ENCODE measurements at places on chromosomes 6 and 20.

DNA sequence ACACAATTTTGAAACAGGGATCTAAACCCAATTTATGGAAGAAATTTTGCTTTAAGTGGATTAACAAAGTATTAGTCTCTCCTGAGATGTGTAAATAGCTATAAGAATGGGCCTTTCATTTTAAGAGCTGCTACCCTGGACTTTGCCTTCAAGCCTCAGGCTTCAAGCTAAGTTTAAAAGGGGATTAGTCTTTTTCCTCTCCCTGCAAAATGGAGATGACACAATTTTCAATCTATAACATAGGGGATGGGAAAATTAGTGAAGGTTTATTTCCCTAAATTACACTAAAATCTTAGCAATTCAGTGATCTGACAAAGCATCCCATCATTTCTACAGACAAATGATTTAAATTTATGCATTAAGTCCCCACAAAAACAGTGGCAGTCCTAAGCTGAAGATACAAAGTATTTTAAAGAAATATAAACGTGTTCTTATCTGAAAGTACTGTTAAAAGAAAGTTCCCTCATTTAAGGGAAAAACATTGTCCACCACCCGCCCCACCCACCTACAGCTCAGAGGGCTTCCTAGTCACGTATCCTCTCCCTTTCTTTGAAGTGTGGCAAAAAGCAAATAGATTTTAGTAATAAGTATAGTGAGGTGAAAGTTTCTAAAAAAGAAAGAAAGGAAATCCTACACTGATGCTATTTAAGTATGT is 14.5 kb downstream of the ARHGAP18 start:
- no peak for DNase-seq

GRCh38 chr6:43101497-43101896 is 25.4 kb downstream of the PTK7 start:
- no peak for DNase-seq

DNA sequence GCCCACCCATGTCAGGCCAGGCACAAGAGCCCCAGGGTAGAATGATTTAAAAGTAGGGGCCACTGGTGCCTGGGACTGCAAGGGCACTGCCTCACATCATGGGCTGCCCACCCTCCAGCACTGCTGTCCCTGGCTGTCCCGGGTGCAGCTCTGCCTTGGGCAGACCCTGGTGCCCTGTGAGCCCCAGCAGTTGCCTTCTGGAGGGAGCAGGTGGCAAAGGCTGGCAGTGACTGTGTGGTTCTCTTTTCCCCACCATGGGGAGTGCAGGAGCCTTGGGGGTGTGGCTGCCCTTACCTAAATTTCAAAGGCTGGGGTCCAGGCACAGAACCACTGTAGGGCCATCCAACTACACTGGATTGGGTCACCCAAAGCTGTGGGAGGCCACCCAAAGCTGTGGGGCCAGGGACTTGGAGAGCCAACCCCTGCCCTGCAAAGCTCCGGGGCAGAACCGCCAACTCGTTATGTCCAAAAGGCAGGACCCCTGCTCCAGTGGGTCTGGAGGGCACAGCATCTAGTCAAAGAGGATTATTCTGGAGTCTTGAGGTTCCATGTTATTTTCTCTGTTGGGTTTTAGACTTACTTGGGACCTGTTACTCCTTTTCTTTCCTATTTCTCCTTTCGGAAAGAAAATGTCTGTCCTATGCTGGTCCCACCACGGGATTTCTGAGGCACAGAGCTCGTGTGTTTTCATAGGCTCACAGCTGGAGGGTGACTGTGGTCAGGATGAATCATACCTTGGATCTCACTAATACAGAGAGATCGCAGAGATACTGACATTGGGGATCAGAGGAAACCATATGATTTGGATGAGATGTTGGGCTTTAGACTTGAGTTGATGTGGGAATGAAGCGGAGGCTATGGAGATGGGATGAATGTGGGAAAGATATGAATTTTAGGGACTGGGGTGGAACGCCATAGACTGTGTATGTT is 65.3 kb downstream of the RAMACL start:
- DNase-seq: no peak

GRCh38 chr6:143160439-143161220 is 99.9 kb downstream of the AIG1 start:
- no peak for DNase-seq

DNA sequence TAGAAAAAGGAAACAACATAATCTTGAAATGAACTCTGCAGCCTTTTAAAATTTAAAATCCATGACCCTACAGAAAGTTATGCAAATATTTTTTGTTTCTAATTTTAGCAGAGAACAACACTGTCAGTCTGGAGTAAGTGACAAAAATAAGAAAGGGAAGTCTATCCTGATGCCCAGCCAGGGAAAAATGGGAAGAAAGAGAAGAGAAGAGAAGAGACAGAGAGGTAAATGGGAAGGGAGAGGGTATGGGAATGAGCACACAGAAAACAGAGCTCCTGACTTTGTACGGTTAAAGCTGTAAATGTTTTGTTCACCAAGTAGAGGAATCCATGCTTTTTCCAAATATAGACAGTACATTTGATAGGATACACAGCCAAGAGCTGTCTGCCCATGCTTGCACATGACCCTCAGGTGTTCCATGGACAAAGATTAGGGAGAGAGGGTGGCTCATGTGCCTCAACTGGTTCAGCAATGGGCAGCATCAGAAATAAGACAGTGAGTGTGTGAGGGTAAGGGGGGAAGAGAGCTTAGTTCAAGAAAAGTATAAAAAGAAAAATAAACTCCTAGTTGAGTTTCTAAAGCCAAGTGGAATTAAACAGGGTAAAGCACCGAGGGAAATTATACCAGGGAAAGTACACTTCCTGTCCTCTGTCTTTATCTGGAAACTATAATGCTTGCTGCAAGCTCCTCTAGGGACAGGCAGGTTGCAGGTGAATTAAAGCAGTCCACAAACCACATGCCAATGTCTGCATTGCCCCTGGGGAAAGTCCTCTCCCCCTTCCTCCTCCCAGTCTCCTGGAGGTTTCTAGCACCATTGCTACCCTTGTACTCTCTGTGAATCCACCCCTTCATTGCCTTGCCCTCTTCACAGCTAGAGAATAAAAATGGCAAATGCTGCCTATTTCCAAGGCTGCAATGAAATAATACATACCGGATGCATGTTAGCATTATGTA is 30.0 kb downstream of the MAP3K5 start:
- no peak for DNase-seq

DNA sequence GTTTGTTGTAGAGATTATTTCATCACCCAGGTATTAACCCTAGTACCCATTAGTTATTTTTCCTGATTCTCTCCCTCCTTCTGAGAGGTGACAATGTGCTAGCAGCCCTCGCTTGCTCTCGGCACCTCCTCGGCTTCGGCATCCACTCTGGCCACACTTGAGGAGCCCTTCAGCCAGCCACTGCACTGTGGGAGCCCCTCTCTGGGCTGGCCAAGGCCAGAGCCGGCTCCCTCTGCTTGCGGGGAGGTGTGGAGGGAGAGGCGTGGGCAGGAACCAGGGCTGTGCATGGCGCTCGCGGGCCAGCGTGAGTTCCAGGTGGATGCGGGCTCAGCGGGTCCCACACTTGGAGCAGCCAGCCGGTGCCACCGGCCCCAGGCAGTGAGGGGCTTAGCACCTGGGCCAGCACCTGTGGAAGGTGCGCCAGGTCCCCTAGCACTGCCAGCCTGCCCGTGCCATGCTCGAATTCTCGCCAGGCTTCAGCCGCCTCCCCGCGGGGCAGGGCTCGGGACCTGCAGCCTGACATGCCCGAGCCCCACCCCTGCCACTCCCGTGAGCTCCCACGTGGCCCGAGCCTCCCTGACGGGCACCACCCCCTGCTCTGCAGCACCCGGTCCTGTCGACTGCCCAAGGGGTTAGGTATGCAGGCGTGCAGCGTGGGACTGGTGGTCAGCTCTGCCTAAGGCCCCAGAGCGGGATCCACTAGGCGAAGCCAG is 221.9 kb downstream of the WDR27 start:
- DNase-seq: no peak

- DNase-seq: no peak
These were observed 170.6 kb upstream of the AGPAT4 start for GRCh38 chr6:161444464-161444863.

- DNase-seq: no peak
These were observed 31.1 kb downstream of the UBD start for GRCh38 chr6:29528300-29528931.

GRCh38 chr6:144231721-144232120 is 53.4 kb upstream of the UTRN start:
- no peak for DNase-seq

DNA sequence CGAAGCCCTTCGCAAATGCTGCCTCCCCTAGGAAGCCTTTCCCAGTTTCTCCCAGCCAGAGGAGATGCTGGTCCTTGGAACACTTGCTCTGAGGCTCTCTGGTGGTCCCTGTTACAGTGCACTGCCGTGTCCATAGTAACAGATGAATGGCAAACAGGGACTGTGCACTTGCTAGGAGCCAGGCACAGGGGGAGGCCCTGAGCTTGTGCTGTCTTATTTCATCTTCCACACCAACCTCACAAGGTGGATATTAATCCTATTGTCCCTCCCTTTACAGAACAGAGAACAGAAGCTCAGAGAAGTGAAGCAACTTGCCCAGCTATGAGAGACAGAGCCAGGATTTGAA is 19.0 kb downstream of the SRC start:
- DNase-seq: no peak

Measured in stimulated activated CD8-positive, alpha-beta memory T cell treated with anti-CD3 and anti-CD28 coated beads, Interleukin-4, amount 100 ng/mL, for 1 hour (primary cell).